ENCODE measurements at places on chromosomes 16 and 17. TPM values are rescaled to one million over a fixed set of nuclear protein-coding genes. Genes with fewer than 3 reads are reported as not detected.

DNA sequence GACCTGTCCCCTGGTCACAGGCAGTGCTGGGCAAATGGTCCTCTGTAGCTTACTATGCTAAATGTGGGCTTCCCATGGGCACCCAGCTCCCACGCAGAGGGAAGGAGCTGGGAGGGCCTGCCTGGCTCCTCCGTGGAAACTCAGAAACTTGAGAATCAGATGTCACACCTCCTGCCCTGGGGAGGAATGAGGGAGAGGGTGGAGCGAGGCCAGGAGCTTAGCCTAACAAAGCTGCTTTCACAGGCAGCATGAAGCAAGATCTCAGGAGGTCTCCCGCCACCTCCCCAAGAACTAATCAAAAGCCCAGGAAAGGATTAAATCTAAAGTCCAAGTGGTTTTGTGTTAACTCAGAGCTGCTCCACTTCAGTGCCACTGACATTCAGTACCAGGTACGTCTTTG lies 33.6 kb upstream of the XYLT2 start:
- no peaks in the 10 kb centered on the region for H3K36me3 ChIP-seq
- H3K27me3 ChIP-seq, result peaks cover 5% of the 10 kb centered on the region
- H3K4me3 ChIP-seq, result no peak overlapping the region
- no peak overlapping the region for H3K27ac ChIP-seq

DNA sequence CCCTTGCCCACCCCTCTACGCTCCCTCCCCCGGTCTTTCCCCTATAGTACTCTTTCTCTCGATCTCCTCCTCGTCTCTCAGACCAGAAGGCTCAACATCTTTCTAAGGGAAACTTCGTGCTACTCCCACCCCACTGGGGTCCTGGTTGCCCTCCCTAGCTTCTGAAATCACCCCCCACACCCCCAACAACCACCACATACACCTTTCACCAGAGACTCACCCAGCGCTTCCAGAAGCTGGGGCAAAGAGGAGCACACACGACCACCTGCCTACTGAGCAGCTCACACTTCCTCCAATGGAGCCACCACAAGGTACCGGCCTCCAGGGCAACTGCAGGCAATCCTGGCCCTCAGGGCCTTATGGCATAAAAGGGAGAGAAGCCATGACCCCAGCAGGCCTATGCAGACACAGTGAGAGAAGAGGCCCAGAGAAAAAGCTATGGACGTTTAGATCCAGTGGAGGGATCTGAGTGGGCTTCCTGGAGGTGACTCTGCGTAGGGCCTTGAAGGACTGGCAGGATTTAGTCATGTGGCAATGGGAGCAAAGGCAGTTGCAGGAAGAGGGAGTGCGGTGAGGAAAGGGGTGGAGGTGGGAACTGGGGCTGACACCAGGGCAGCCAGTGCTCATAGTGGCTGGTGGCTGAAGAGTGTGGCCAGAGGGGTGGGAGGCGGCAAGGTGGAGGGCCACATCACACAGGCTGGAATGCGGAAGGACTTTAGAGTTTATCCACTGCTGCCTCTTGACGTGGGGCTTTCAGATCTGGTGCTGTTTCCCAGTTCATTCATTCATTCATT lies 12.1 kb upstream of the TMEM92 start:
- no peak overlapping the region for H3K4me3 ChIP-seq
- H3K27ac ChIP-seq, result no peak overlapping the region
- no peaks in the 10 kb centered on the region for H3K27me3 ChIP-seq
- H3K4me1 ChIP-seq, result no peaks in the 10 kb centered on the region
- no peaks in the 10 kb centered on the region for H3K36me3 ChIP-seq

Gene KRT12
- total RNA-seq, result not detected

Gene ARHGAP44
- 6.2 TPM for total RNA-seq

DNA sequence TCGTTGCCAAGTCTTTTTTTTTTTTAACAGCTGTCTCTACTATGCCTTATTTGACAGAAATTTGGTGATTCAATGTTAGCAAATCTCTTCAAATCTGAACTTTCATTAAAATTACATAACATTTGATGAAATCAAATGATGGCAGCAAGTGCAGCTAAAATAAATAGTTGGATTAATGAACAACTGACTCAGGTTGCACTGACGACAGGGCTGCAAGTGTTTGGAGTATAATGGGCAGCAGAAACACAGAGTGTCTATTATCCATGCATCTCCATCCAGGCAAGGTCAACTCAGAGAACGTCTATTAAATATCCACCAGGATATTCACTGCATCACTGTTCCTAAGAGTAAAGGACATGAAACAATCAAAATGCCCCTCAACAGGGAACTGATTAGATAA lies 109.8 kb downstream of the SLC39A11 start:
- no peak overlapping the region for H3K4me3 ChIP-seq
- H3K27ac ChIP-seq, result no peak overlapping the region
- no peaks in the 10 kb centered on the region for H3K27me3 ChIP-seq

Gene KIF2B
- not detected for total RNA-seq

Gene CCL16
- total RNA-seq, result not detected

DNA sequence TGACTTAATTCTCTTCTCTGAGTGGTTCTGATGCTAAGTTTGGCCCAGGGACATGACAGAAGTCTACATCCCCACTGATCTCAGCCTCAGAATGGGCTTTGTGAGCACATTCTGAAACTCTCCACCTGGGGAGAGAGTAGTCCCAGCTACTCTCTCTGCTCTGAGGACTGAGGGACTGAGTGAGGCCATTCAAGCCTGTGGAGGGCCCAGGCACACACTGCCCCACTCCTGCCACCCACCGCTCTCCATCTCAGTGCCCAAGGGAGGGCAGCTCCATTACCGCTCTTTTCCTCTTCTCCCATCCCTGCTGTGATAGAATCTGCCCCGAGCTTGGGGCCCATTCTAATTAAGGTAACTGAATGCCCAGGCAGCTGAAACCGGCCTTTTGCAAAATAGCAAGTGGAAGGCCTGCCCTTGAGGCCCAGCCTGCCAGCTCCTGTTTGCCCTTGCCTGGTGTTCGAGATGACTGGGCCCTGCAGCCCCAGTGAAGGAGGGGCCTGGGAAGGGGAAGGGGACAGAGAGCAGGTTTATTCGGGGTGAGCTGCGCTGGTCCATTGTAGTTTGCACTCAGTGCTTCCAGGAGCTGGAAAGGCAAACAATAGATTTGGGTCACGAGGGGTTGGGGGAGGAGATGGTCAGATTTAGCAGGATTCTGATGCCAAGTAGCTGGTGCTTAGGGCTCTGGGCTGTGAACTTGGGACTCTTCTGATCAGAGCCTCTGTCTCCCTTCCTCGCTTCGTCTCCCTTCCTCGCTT lies 76.2 kb downstream of the RAB11FIP4 start:
- no peak overlapping the region for H3K4me3 ChIP-seq
- no peak for DNase-seq
- H3K4me1 ChIP-seq, result no peaks in the 10 kb centered on the region

Gene SLFN13
- total RNA-seq, result 0.05 TPM

Gene TP53TG3D
- total RNA-seq, result 1.4 TPM

Gene TMC7
- not detected for total RNA-seq

DNA sequence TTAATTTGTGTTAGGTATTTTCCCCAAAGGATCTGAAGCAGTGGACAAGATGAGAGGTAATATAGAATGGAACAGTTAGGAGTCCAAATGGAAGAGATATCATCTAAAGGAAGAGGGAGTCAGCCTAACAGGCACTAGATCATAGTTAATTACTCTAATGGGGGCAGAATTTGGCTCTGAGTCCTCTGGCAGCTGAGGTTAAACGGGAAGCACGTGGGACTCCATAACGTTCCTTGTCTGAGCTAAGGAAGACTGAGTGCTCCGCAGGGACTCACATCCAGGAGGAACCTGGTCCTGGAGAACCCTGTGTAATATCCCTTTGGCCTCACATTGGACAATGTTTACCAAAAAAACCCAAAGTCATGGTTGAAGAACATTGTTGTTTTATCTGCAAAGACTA lies 46.6 kb upstream of the TEX2 start:
- no peaks in the 10 kb centered on the region for H3K36me3 ChIP-seq
- no peak for DNase-seq
- no peaks in the 10 kb centered on the region for H3K27me3 ChIP-seq
- H3K27ac ChIP-seq, result peak overlapping the region; percentile 46

DNA sequence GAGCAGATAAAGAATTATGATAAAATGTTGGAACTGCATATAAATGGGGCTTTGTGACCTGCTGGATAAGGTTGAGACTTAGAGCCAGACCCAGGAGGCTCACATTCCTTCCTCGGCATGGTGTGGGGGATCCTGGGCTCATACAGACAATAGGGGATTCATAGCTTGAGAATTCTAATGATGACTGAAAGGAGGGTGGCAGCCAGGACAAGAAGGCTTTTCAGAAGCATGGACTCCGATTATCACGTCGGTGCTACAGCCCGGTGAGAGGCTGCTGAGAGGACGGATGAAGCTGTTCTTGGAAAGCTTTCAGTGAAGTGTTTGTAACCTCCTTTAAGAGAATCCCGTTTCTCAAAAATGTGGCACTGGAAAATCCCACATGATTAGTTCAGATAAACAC lies 167.2 kb downstream of the ANKFN1 start:
- H3K36me3 ChIP-seq, result no peaks in the 10 kb centered on the region
- no peak for DNase-seq
- no peaks in the 10 kb centered on the region for H3K27me3 ChIP-seq
- H3K27ac ChIP-seq, result no peak overlapping the region
- H3K4me1 ChIP-seq, result no peaks in the 10 kb centered on the region

GRCh38 chr16:84712138-84712671 lies 12.4 kb downstream of the USP10 start:
- H3K27ac ChIP-seq, result no peak overlapping the region
- no peaks in the 10 kb centered on the region for H3K27me3 ChIP-seq
- no peak for DNase-seq
- peaks cover 52% of the 10 kb centered on the region for H3K4me1 ChIP-seq

DNA sequence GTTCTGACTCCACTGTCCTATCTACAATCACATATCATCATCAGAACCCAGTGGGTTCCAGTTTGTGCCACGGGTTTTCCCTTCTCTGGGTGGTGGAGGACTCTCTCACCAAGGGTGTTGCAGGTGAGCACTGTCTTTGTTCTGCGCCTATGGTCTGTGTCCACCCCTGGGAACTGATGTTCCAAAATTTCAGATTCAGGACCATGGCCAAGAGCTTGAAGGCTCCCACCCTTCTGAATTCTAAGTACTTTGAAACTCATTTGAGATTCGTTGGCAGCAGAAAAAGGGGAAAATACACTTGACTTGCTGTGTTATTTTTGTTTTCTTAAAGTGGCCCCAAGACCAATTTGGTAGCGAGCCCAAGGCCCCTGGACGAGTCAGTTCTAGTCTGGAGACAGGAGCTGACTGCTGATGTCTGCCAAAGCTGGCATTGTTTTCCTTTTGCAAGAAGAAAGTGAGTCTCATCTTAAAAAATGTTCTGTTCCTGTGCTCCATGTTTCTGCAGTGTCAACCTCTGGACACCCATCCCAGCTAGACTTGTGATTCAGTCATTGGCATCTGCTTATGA lies 310.9 kb downstream of the HAPSTR1 start:
- H3K36me3 ChIP-seq, result no peaks in the 10 kb centered on the region
- no peaks in the 10 kb centered on the region for H3K4me1 ChIP-seq
- H3K4me3 ChIP-seq, result no peak overlapping the region

GRCh38 chr16:53736297-53736696 lies 32.3 kb downstream of the FTO start:
- DNase-seq, result no peak
- H3K4me1 ChIP-seq, result peaks cover 46% of the 10 kb centered on the region
- no peak overlapping the region for H3K4me3 ChIP-seq
- H3K36me3 ChIP-seq, result no peaks in the 10 kb centered on the region
- H3K27ac ChIP-seq, result no peak overlapping the region

Data from gastrocnemius medialis (tissue), 4 donors.